ENCODE measurements at places on chromosomes 5 and 9. TPM values are rescaled to one million over a fixed set of nuclear protein-coding genes. Genes with fewer than 3 reads are reported as not detected.

Gene SOHLH1
- not detected for total RNA-seq

GRCh38 chr5:106020894-106021293, 1649.8 kb downstream of the EFNA5 start:
- H3K4me3 ChIP-seq = no peak overlapping the region
- DNase-seq = no peak
- no peaks in the 10 kb centered on the region for H3K27me3 ChIP-seq
- H3K4me1 ChIP-seq = no peaks in the 10 kb centered on the region
- H3K27ac ChIP-seq = no peak overlapping the region

Gene RUSC2
- total RNA-seq = 16.0 TPM

Gene SLC1A3
- 45.6 TPM for total RNA-seq

Gene ANKRD55
- total RNA-seq = 0.09 TPM

GRCh38 chr5:6498968-6499367, 50.3 kb downstream of the UBE2QL1 start:
- no peak overlapping the region for H3K27ac ChIP-seq
- no peak overlapping the region for H3K4me3 ChIP-seq
- no peaks in the 10 kb centered on the region for H3K4me1 ChIP-seq
- DNase-seq = no peak
- no peaks in the 10 kb centered on the region for H3K36me3 ChIP-seq

DNA sequence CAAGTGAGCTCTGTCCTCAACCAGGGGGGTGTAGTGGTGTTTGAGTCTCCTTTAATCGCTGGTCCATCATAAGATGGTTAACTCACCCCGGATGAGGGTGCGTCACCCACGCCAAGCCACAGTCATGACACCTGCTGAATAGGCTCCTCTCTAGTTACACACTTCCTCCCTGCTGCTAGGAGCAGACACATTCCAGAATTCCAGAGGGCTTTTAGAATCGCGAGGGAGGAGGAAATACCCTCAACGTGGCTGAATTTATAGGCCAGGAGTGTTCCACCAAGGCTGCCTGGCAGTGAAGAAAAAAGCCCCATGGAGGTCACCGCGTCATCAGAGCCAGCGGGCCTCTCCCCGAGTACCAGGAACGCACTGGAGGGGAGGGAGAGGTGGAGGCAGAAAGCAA, 5.1 kb downstream of the GLRX start:
- H3K4me1 ChIP-seq = peaks cover 48% of the 10 kb centered on the region
- no peak for DNase-seq
- peak overlapping the region; percentile 40 for H3K4me3 ChIP-seq
- H3K36me3 ChIP-seq = no peaks in the 10 kb centered on the region

DNA sequence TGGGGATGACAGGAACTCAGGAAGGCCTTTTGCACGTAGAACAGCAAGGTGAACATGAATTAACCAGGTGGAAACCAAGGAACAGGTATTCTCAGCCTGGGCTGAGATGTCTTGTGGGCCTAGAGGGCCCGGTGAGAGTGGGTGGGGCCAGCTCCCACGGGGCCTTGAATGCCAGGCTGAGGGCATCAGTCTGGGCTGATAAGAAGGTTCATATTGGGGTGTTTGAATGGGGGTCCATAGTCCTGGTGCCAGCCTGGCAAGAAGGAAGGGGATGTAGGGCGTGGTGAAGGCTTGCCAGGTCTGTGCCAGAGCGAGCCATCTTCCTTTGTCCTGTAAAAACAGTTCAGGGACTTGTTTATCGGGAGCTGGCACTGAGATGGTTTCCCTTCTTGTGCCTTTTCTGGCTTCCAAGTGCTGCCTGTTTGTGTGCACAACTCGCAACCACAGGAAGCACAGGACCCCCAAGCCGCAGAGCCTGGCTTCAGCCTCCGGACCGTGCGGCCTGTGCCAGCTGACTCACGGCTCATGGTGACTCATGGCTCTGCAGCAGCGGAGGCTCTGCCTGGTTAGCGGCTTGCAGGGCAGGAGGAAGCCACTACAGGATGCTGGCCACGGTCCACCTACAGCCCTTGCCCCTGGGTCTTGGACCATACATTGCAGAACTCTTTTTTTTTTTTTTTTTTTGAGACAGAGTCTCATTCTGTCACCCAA, 2.4 kb downstream of the CARD19 start:
- H3K4me1 ChIP-seq = peaks cover 59% of the 10 kb centered on the region
- peak; percentile 46 for DNase-seq
- H3K4me3 ChIP-seq = peak overlapping the region; percentile 99
- H3K27me3 ChIP-seq = no peaks in the 10 kb centered on the region

Gene AQP7
- total RNA-seq = not detected

- H3K27ac ChIP-seq = no peak overlapping the region
- H3K4me1 ChIP-seq = peaks cover 9% of the 10 kb centered on the region
- no peak for DNase-seq
- no peaks in the 10 kb centered on the region for H3K27me3 ChIP-seq
Observed at GRCh38 chr9:14273696-14274121, 40.2 kb downstream of the NFIB start.

Gene HAVCR2
- total RNA-seq = 2.4 TPM

Gene TAF11L5
- not detected for total RNA-seq

GRCh38 chr9:81898851-81899250, 29.4 kb upstream of the SPATA31D4 start:
- no peaks in the 10 kb centered on the region for H3K27me3 ChIP-seq
- no peak overlapping the region for H3K27ac ChIP-seq
- H3K4me3 ChIP-seq = no peak overlapping the region
- no peaks in the 10 kb centered on the region for H3K36me3 ChIP-seq

- no peaks in the 10 kb centered on the region for H3K36me3 ChIP-seq
- H3K27me3 ChIP-seq = peaks cover 4% of the 10 kb centered on the region
Observed at GRCh38 chr9:4305065-4305985, 5.5 kb upstream of the GLIS3 start.

DNA sequence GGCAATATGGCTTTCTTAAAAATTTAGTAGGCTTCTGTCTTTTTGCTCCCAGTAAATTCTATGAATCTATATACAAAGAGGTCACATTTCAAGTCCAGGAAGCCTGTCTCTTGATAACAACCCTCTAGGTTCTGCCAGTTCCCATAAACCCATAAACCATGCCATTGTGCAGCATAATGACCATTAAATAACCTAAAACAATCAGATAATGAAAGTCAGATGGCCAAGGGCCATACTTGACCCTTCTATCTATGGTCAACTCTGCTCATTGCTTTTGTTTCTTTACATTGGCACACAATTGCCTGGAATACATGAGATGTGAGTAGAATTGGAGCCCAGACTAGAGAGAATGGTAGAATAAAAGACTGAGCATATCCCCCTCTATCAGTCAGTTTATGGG, 305.4 kb upstream of the KIF2A start:
- no peaks in the 10 kb centered on the region for H3K4me1 ChIP-seq
- no peaks in the 10 kb centered on the region for H3K36me3 ChIP-seq
- no peak overlapping the region for H3K27ac ChIP-seq
- no peak for DNase-seq
- no peak overlapping the region for H3K4me3 ChIP-seq
- no peaks in the 10 kb centered on the region for H3K27me3 ChIP-seq

GRCh38 chr5:128491291-128491690, 46.8 kb downstream of the FBN2 start:
- no peak for DNase-seq
- H3K4me1 ChIP-seq = no peaks in the 10 kb centered on the region
- H3K36me3 ChIP-seq = no peaks in the 10 kb centered on the region
- H3K27ac ChIP-seq = no peak overlapping the region

GRCh38 chr9:111599955-111600343, 502 bp upstream of the PTGR1 start:
- H3K27ac ChIP-seq = peak overlapping the region; percentile 90
- H3K36me3 ChIP-seq = peaks cover 5% of the 10 kb centered on the region
- no peak for DNase-seq

Gene HBEGF
- 53.3 TPM for total RNA-seq

DNA sequence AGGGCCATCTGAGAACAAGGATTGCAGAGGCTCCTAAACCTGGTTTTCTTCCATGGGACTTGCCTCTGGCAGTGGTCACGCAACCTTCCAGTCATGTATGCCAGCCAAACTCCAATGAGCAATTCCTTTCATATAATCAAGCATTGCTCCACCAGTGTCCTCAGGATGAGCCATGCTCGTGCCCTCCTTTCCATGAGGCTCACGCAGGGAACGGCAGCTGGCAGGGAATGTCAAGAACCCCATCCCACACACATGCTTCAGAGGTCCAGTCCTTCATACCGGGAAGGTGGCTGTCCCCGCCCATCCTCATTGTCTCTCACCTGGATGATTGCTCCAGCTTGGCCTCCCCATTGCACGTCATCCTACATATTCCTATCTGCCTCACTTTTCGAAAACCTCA, 13.4 kb upstream of the ZBTB34 start:
- no peak for DNase-seq
- no peak overlapping the region for H3K27ac ChIP-seq
- no peaks in the 10 kb centered on the region for H3K36me3 ChIP-seq

- no peak overlapping the region for H3K27ac ChIP-seq
- no peak for DNase-seq
- H3K36me3 ChIP-seq = peaks cover 8% of the 10 kb centered on the region
Observed at GRCh38 chr9:4887556-4887955, 94.8 kb downstream of the RCL1 start.

DNA sequence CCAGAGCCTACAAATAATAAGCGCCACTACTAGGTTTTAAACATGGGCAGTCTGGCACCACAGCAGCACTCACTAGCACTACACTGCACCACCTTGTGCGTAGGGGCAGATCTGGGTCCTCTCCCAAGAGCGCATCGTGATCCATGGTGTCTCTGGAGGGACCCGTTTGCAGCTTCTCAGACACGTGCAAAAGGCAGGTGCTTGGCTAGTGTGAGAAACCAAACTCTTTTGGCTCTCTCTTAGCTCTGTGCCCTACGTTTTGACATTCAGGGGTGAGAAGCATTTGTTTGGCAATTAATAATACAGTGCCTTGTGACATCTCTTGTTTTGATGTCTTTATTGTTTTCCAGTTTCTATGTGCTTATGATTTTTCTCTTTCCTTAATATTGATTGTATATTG, 75.4 kb upstream of the EGFLAM start:
- no peaks in the 10 kb centered on the region for H3K4me1 ChIP-seq
- H3K36me3 ChIP-seq = no peaks in the 10 kb centered on the region
- no peaks in the 10 kb centered on the region for H3K27me3 ChIP-seq
- no peak for DNase-seq
- no peak overlapping the region for H3K4me3 ChIP-seq

GRCh38 chr9:90787771-90788460, 13.7 kb upstream of the SYK start:
- no peaks in the 10 kb centered on the region for H3K36me3 ChIP-seq
- H3K27me3 ChIP-seq = no peaks in the 10 kb centered on the region
- H3K4me3 ChIP-seq = no peak overlapping the region
- no peak overlapping the region for H3K27ac ChIP-seq
- H3K4me1 ChIP-seq = no peaks in the 10 kb centered on the region
- DNase-seq = no peak

DNA sequence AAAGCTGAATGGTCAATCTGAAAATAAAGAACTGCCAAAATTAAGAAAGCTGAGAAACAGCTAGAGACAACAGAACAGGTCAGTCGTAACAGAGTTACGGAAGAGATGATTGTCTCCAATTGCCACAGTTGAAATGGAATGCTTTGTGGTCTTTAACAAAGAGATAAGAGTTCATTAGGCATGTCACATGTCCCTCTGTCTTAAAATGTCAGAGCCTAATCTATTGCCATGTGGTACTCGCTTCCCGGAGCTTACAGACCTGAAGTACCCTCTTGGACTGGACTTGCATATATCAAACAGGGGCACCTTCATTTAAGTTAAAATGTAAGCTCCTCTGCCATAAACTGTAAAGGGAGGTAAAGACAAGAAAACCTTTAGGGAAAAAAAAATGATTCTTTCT, 19.7 kb downstream of the TTC39B start:
- H3K36me3 ChIP-seq = no peaks in the 10 kb centered on the region
- DNase-seq = no peak
- H3K4me1 ChIP-seq = no peaks in the 10 kb centered on the region
- H3K27me3 ChIP-seq = no peaks in the 10 kb centered on the region
- H3K27ac ChIP-seq = no peak overlapping the region

- H3K27ac ChIP-seq = no peak overlapping the region
- no peak for DNase-seq
- H3K36me3 ChIP-seq = no peaks in the 10 kb centered on the region
- H3K4me1 ChIP-seq = peaks cover 13% of the 10 kb centered on the region
Observed at GRCh38 chr5:174491265-174491664, 233.1 kb upstream of the MSX2 start.

Gene SLC27A6
- 7.6 TPM for total RNA-seq

- no peaks in the 10 kb centered on the region for H3K36me3 ChIP-seq
- H3K4me1 ChIP-seq = no peaks in the 10 kb centered on the region
- DNase-seq = no peak
- no peak overlapping the region for H3K27ac ChIP-seq
- no peak overlapping the region for H3K4me3 ChIP-seq
- H3K27me3 ChIP-seq = no peaks in the 10 kb centered on the region
Observed at GRCh38 chr5:97192580-97193354, 9.7 kb upstream of the RIOK2 start.

DNA sequence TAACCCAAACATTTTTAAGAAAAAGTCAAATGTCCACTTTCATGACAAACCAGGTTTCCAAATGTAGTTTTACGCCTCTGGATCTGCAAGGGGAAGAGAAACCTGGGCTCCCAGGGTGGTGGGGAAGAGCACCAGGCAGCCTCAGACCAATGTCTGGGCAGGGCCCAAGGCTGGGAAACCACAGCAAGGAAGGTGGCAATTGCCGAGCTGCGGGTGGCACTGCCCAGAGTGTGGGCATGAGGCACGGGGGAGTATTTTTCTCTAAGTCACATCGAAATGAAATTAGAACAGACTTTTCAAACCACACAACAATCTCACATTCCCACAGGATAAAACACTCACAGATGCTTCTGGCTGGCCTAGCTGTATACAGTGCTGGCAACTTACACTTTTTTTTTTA, 32.6 kb upstream of the RASGEF1C start:
- no peaks in the 10 kb centered on the region for H3K4me1 ChIP-seq
- H3K27ac ChIP-seq = no peak overlapping the region

Gene OMD
- total RNA-seq = 3.3 TPM

DNA sequence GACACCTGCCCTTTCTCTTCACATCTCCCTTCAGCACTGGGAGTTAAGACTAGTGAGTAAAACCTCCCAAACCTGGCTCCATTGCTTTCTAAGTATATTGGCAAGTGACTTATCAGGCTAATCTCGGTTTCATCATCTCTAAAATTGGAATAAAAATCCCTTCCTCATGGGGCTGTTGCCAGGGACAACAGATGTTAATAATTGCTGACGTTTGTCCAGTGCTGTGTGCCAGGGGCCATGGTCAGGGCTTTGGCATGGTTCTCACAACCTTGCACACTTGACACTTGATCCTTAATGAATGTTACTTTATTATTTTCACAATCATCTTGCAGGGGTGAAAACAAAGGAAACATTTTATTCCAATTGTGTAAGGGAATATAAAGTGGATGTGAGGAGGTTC, 1262.0 kb upstream of the WWC1 start:
- no peaks in the 10 kb centered on the region for H3K27me3 ChIP-seq
- DNase-seq = no peak
- H3K36me3 ChIP-seq = no peaks in the 10 kb centered on the region
- H3K4me1 ChIP-seq = no peaks in the 10 kb centered on the region
- no peak overlapping the region for H3K27ac ChIP-seq

- no peaks in the 10 kb centered on the region for H3K4me1 ChIP-seq
- no peak overlapping the region for H3K27ac ChIP-seq
- H3K27me3 ChIP-seq = no peaks in the 10 kb centered on the region
- H3K4me3 ChIP-seq = no peak overlapping the region
- DNase-seq = no peak
- no peaks in the 10 kb centered on the region for H3K36me3 ChIP-seq
Observed at GRCh38 chr5:71529682-71530081, 57.5 kb upstream of the MCCC2 start.

Gene IFNE
- total RNA-seq = 0.91 TPM

Gene DAB2IP
- total RNA-seq = 32.4 TPM

GRCh38 chr9:38708759-38709158, 11.2 kb downstream of the FAM240B start:
- peaks cover 28% of the 10 kb centered on the region for H3K27me3 ChIP-seq
- H3K4me3 ChIP-seq = no peak overlapping the region
- no peak for DNase-seq
- H3K4me1 ChIP-seq = no peaks in the 10 kb centered on the region

Data from esophagus squamous epithelium (tissue), 5 donors.